ENCODE measurements at places on chromosomes 1 and 21. TPM values are rescaled to one million over a fixed set of nuclear protein-coding genes. Genes with fewer than 3 reads are reported as not detected.

Gene COL16A1
- total RNA-seq: not detected

Gene PLXNA2
- total RNA-seq: 2.2 TPM

Gene OR2L8
- 0.44 TPM for total RNA-seq

Gene GSTM5
- not detected for total RNA-seq

Gene PAQR7
- 6.6 TPM for total RNA-seq

Gene FALEC
- 2.6 TPM for total RNA-seq

Gene LIN28A
- total RNA-seq: not detected

Gene AUNIP
- total RNA-seq: 0.27 TPM

- no peaks in the 10 kb centered on the region for H3K36me3 ChIP-seq
- no peak overlapping the region for H3K27ac ChIP-seq
- DNase-seq: no peak
- H3K27me3 ChIP-seq: no peaks in the 10 kb centered on the region
Observed at GRCh38 chr1:24707687-24708086, 37.6 kb upstream of the CLIC4 start.

GRCh38 chr1:86508583-86508969, 38.3 kb upstream of the CLCA4 start:
- no peaks in the 10 kb centered on the region for H3K27me3 ChIP-seq
- DNase-seq: no peak
- no peak overlapping the region for H3K4me3 ChIP-seq

DNA sequence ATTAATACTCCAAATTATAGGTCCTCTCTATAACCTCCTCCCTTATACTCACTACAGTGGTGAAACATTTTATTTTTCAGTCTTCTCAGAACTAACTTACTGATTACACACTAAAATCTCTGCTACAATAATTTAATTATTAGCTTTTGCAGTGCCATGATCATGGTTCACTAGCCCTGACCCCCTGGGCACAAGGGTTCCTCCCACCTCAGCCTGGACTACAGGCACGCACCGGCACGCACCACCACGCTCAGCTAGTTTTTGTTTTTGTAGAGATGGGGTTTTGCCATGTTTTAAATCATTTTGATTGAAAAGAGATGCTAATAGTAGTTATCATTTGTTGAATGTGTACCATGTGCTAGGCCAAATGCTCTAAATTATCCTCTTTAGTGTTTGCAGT, 6.3 kb downstream of the PATJ start:
- H3K4me1 ChIP-seq: no peaks in the 10 kb centered on the region
- DNase-seq: no peak
- no peak overlapping the region for H3K4me3 ChIP-seq
- H3K27ac ChIP-seq: no peak overlapping the region
- no peaks in the 10 kb centered on the region for H3K36me3 ChIP-seq
- H3K27me3 ChIP-seq: no peaks in the 10 kb centered on the region

- no peaks in the 10 kb centered on the region for H3K36me3 ChIP-seq
- no peak overlapping the region for H3K27ac ChIP-seq
- H3K4me3 ChIP-seq: no peak overlapping the region
- peaks cover 16% of the 10 kb centered on the region for H3K4me1 ChIP-seq
- H3K27me3 ChIP-seq: peaks cover 32% of the 10 kb centered on the region
Observed at GRCh38 chr1:204829133-204829825, 41.4 kb upstream of the NFASC start.

GRCh38 chr1:35715568-35716002, 3.1 kb downstream of the C1orf216 start:
- no peak overlapping the region for H3K27ac ChIP-seq
- peak; percentile 79 for DNase-seq
- peaks cover 3% of the 10 kb centered on the region for H3K27me3 ChIP-seq
- H3K36me3 ChIP-seq: no peaks in the 10 kb centered on the region
- no peak overlapping the region for H3K4me3 ChIP-seq

- peak overlapping the region; percentile 4 for H3K27ac ChIP-seq
- peaks cover 51% of the 10 kb centered on the region for H3K4me1 ChIP-seq
- H3K4me3 ChIP-seq: peak overlapping the region; percentile 23
- H3K27me3 ChIP-seq: peaks cover 12% of the 10 kb centered on the region
- DNase-seq: peak; percentile 69
Observed at GRCh38 chr1:200888349-200888838, 6.3 kb upstream of the INAVA start.

DNA sequence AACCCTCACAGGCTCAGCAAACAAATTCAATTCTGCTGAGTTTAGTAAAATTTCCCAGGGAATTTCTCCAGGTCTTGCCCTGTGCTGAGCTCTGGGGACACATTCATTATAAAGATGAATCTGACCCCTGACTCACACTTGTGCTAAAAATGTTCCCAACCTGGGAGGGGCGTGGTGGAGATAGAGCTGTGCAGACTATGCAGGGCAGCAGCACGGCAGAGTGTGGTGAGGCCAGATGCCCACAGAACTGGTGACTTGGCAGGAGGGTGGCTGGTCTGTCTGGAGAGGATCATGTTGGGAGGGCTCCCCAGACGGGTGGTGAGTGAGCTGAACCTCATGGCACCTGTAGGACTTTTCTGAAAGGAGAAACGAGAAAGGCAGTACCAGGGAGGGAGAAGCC, 31.6 kb downstream of the FAAH start:
- H3K4me3 ChIP-seq: no peak overlapping the region
- no peaks in the 10 kb centered on the region for H3K27me3 ChIP-seq
- DNase-seq: no peak
- H3K4me1 ChIP-seq: no peaks in the 10 kb centered on the region
- H3K27ac ChIP-seq: no peak overlapping the region

DNA sequence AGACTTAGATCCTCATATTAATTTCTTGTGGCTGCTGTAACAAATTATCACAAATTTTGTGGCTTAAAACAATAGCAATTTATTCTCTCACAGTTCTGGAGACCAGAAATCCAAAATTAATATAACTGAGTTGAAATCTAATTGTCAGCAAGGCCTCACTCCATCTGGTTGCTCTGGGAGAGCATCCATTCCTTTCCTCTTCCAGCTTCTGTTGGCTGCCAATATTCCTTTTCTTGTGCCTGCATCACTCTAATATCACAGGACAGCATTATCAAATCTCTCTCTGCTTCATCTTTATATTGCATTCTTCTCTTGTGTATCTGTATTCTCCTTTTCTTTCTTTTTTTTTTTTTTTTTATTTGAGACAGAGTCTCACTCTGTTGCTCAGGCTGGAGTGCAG, 9.3 kb downstream of the SLC35A3 start:
- H3K27me3 ChIP-seq: no peaks in the 10 kb centered on the region
- no peaks in the 10 kb centered on the region for H3K4me1 ChIP-seq
- H3K27ac ChIP-seq: no peak overlapping the region
- H3K36me3 ChIP-seq: peaks cover 8% of the 10 kb centered on the region
- no peak for DNase-seq

DNA sequence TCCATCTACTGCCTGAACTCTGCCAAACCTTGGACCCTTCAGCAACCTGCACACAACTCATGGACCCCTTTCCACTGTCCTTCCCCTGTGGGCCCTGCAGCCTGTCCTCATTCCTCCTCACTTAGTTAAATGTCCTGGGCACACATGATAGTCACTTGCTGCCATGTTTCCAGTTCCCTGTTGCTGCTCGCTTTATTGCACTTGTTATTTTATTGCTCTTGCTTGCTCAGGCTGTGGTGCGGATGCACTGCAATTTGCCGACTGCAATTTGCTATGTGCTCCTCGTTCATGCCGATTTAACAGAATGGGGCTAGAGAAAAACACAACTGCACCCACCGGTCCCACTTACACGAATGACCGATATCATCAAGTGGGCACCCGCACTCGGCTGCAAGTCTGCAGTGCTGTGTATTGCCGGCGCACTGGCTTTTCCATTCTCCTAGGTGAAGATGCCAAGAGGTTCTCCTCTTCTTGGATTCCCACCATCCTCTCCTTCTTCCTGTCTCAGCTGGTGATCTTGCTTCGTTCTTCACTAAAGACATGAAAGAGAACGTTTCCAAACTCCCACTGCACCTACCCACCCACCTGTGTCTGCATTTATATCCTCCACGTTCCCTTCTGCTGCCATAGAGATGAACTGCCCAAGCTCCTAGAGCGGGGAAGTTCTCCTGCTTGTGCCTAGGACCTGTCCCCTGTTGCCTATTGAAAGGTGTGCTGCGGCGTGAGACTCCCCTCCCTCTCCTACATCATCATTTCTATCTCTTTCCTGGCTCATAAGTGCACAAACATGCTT, 45.4 kb upstream of the B3GALT5 start:
- H3K4me1 ChIP-seq: no peaks in the 10 kb centered on the region
- H3K27me3 ChIP-seq: no peaks in the 10 kb centered on the region
- DNase-seq: no peak
- no peak overlapping the region for H3K4me3 ChIP-seq

GRCh38 chr1:230205719-230206198, 138.7 kb downstream of the GALNT2 start:
- DNase-seq: no peak
- H3K4me1 ChIP-seq: peaks cover 31% of the 10 kb centered on the region
- no peak overlapping the region for H3K4me3 ChIP-seq
- H3K27ac ChIP-seq: peak overlapping the region; percentile 16
- H3K36me3 ChIP-seq: peaks cover 17% of the 10 kb centered on the region

DNA sequence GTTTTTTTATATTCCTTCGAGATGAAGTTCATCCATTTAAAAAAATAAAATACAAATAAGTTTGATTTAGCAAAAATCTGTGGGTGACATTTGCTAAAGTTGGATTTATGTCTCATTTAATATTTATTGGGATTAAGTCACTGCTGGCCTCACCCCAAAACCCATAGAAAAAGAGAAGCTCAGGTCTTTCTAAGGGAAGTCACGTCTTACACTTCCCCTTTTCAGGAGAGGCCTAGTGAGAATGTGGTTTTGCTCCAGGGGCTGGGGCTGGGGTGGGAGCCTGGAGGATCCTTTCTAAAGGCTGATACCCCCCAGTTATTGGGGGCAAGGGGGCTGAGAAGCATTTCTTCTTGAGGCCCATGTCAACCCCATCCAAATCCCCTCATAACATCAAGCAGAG, 300.3 kb downstream of the DSCAM start:
- no peak for DNase-seq
- no peaks in the 10 kb centered on the region for H3K27me3 ChIP-seq
- no peaks in the 10 kb centered on the region for H3K36me3 ChIP-seq
- no peaks in the 10 kb centered on the region for H3K4me1 ChIP-seq
- H3K27ac ChIP-seq: no peak overlapping the region

GRCh38 chr1:171940368-171940767, 99.1 kb downstream of the DNM3 start:
- H3K27me3 ChIP-seq: no peaks in the 10 kb centered on the region
- H3K27ac ChIP-seq: no peak overlapping the region
- DNase-seq: no peak
- no peak overlapping the region for H3K4me3 ChIP-seq
- no peaks in the 10 kb centered on the region for H3K36me3 ChIP-seq
- no peaks in the 10 kb centered on the region for H3K4me1 ChIP-seq

DNA sequence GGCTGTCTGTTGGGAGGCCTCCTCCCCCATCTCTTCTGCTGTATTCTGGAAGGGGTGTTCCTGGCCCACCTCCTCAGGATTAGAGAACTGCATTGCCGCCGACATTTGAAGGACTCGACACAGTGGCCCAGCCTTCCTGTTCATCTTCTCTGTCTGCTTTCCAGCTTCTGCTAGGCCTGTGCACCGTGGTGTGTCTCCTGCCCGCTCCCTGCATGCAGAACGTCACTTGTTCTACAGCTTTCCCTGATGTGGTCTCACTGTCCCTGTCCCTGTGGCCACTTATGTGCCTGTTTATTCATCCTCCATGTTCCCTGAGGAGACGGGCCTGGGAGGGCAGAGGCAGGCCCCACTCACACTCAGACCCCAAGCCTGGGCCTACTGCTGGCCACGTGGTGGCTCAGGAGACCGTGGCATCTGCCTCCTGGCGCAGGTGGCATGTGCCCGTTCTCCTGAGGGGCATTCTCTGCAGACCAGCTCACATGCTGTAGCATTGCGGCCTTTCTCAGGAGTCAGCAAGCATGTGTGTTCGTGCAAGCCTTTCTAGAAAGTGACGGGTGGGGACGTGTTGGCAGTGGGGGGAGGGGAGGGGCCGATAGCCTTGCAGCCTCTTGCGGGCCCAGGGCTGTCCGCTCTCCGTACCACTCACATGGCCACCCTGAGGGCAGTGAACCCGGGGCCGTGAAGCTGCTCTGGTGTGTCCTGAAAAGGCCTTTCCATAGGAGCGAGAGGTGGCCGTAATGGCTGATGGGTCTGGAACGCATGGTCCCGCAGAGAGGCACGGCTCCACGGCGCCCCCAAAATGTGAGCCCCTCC, 35.9 kb downstream of the POFUT2 start:
- H3K4me3 ChIP-seq: no peak overlapping the region
- H3K36me3 ChIP-seq: no peaks in the 10 kb centered on the region
- no peak for DNase-seq
- H3K27me3 ChIP-seq: peaks cover 15% of the 10 kb centered on the region

DNA sequence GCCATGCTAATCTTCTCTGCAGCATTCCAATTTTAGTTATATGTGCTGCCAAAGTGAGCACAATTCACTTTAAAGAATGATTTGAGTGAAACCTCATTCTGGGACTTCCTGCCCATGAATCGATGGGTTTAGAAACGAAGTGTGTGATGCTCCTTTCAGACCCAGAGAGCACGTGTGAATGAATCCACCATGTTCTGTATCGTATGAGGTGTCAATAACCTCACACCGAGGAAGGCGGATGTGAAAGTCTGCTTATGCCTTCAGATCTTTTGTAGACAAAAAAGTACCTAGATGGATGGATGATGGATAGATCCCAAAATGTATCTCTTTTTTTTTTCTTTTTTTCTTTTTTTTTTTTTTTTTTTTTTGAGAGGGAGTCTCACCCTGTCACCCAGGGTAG, 13.8 kb downstream of the UBASH3A start:
- no peaks in the 10 kb centered on the region for H3K36me3 ChIP-seq
- H3K27ac ChIP-seq: no peak overlapping the region
- H3K4me1 ChIP-seq: peaks cover 6% of the 10 kb centered on the region
- no peak overlapping the region for H3K4me3 ChIP-seq
- peaks cover 7% of the 10 kb centered on the region for H3K27me3 ChIP-seq
- DNase-seq: peak; percentile 25

- H3K27me3 ChIP-seq: no peaks in the 10 kb centered on the region
- H3K36me3 ChIP-seq: no peaks in the 10 kb centered on the region
- peaks cover 11% of the 10 kb centered on the region for H3K4me1 ChIP-seq
Observed at GRCh38 chr1:204888294-204888693, 17.6 kb downstream of the NFASC start.

DNA sequence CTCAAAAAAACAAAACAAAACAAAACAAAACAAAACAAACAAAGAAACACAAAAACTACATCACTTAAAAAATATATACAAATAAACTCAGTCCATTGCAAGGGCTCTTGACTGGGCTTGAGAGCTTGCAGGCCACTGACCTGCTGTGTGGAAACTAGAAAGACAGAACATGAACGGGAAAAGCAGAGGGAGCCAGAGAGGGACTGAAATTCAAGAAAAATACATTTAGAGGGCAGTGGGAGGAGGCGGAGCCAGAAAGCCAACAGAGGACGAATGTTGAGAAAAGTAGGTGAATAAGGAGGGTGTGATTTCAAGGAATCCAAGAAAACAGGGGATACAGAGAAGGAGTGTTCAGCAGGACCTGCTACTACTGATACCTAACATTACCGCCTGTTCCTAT, 41.4 kb upstream of the PLA2G2C start:
- H3K36me3 ChIP-seq: no peaks in the 10 kb centered on the region
- DNase-seq: no peak

DNA sequence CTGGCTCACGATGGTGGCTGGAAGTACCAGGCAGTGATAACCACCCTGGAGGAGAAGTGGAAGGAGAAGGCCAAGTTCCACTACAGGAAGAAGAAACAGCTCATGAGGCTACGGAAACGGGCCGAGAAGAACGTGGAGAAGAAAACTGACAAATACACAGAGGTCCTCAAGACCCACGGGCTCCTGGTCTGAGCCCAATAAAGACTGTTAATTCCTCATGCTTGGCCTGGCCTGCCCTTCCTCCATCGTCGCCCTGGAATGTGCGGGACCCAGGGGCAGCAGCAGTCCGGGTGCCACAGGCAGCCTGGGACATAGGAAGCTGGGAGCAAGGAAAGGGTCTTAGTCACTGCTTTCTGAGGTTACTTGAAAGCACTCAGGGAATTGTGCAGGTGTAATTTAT, 10.8 kb downstream of the IL24 start:
- H3K36me3 ChIP-seq: peaks cover 94% of the 10 kb centered on the region
- no peak for DNase-seq
- H3K4me3 ChIP-seq: no peak overlapping the region

Measured in B cell (primary cell).